NCI-H1417 treated with DMSO at 0.1 percent for 48 hours (cell line): ENCODE measurements at places on chromosomes 11 and 22.

- DNase-seq: no peak
Observed at GRCh38 chr11:102799681-102800340, 1.9 kb upstream of the MMP1 start.

GRCh38 chr11:10990637-10991193, 132.9 kb upstream of the ZBED5 start:
- DNase-seq: no peak

GRCh38 chr22:18109410-18110193, 1.0 kb upstream of the TUBA8 start:
- DNase-seq: no peak

- DNase-seq: no peak
Observed at GRCh38 chr22:37178350-37179125, 9.5 kb downstream of the C1QTNF6 start.

DNA sequence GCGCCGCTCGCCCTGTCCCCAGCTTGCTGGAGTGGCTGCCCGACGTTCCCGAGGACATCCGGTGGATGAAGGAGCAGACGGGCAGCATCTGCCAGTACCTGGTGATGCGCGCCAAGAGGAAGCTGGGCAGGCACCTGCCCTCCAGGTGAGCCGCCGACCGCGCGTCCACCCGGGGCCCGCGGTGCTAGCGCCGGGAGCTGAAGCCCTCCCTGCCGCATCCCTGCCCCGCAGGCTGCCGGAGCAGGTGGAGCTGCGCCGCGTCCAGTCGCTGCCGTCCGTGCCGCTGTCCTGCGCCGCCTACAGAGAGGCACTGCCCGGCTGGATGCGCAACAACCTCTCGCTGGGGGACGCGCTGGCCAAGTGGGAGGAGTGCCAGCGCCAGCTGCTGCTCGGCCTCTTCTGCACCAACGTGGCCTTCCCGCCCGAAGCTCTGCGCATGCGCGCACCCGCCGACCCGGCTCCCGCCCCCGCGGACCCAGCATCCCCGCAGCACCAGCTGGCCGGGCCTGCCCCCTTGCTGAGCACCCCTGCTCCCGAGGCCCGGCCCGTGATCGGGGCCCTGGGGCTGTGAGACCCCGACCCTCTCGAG, 3.3 kb upstream of the CRACR2B start:
- DNase-seq: no peak

DNA sequence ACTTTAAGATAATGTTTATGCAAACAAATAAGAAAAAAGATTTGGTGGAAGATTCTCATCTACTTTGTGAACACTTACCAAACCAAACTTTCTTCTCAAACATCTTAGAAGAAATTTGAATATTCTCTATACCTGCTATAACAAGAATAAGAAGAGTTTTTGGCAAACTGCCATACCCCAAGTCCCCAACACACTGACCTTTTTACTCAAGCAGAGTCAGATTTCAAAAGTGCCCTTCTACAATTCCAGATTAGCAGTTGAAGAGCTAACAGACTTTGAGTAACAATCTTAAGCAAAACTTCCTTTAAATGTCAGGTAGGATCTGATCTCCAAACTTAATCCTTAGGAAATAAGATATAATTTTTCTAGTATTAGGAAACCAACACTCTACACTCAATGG, 33.9 kb downstream of the TSG101 start:
- no peak for DNase-seq

DNA sequence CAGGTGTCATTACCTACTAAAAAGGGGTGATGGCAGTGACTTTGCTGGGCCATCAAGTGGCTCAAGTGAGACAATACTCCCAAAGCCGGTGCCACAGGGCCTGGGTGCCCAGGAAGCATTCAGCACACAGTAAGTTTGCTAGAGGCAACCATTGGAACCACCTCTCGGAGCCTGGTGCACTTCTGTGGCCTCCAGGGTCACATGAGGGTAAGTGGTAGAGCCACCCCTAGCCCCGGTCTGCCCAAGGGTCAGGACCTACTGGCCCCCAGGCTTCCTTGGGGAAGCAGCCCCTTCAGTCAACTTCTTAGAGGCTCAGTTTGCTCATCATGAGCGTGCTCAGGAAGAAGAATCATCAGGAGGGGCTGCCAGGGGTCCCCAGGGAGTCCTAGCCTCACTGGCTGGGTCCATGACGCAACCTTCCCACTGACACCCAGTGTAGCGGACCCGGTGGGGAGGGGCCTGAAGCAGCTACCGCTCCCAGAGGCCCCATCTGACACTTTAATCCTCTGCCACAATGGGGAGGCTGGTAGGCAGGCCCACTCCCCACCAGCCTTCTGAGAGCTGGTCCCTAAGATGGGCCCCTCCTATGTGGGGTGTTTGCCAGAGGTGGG, 17.5 kb upstream of the RASL10A start:
- DNase-seq: no peak

DNA sequence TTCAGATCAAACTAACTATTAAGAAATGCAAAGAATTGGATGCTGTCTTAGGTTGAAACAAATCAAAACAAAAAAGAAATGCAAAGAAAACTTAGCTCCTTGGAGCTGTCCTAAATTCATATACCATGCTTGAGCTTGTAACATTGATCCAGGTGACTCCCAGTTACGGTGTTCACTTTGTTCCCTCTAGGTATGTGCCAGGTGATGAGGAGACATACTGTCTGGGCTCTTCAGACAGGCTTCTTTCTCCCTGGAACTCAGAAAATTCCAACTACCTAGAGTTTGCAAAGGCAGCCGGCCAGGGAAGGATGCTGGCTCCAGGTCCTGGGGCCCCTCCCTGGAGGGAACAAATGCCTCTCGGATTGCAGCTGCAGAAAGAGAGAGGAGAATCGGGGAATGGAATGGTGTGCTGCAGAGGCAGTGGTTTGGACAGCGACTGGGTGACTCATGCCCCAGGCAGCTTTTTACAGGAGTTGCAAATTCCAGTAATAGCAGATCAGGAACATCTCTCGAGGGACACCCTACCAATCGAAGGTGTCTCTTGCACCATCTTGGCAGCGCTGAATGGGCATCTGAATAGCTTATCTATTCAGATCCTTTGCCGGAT, 12.3 kb upstream of the ASPHD2 start:
- DNase-seq: no peak

- no peak for DNase-seq
Observed at GRCh38 chr22:37053310-37054055, 1.9 kb downstream of the KCTD17 start.

GRCh38 chr22:46019351-46019750, 42.4 kb upstream of the WNT7B start:
- DNase-seq: no peak

GRCh38 chr22:49672014-49672516, 155.6 kb downstream of the BRD1 start:
- DNase-seq: no peak

- DNase-seq: no peak
Observed at GRCh38 chr22:38124236-38124974, 13.9 kb upstream of the BAIAP2L2 start.

DNA sequence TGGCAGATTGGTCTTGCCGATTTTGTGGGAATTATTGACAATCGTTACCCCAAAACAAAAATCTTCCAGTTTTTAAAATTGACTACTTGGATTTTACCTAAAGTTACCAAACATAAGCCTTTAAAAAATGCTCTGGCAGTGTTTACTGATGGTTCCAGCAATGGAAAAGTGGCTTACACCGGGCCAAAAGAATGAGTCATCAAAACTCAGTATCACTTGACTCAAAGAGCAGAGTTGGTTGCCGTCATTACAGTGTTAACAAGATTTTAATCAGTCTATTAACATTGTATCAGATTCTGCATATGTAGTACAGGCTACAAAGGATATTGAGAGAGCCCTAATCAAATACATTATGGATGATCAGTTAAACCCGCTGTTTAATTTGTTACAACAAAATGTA, 37.2 kb downstream of the IGLL1 start:
- no peak for DNase-seq

DNA sequence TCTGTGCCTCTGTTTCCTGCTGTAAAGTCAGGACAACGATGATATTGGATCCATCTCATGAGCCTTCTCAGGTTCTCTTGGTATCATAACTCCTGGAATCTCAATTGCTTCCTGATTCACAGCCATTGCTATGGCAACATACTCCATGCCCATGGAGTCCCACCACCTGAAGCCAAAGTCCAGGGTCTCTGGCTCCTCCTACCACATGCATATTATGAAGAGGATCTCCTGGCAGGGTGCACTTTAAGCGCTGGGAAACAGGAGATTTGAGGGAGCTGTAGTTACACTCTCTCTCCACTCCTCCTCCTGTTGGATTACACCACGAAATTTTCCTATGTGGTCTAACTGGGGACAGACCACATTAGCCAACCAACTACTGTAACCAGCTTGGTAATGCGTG, 130.9 kb upstream of the SEZ6L start:
- no peak for DNase-seq

- no peak for DNase-seq
Observed at GRCh38 chr22:24401931-24402367, 25.4 kb upstream of the ADORA2A start.

DNA sequence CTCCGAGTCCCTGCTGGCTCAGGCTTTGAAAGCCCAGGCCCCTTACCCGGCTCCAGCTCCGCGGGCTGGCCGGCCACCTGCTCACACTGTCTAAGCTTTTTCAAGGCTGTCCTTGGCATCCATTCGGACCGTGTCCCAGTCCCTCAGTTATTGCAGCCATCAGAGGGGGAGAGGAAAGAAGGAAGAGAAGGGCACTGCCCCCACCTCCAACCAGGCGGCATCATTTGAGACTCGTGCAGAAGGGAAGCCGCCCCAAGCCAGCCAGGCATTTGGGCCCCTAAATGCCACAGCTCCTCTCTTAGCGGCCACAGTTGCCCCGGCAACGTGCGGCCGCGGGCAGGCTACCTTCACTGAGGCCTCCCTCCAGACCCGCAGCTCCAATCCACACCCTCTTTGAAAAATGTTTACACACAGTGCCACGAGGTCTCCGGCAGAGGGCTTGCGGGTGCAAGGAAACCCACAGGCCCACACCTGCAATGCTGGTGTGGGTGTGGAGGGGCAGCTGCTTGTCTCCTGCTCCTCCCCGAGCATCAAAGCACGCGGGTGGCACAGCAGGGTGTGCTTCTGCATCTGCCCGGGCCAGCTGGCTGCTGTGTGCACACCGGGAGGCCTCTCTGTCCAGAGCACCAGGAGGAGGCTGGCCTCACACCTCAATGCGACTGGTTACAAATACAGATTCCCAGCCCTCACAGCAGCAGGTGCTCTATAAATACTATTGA, 124.4 kb downstream of the CTTN start:
- peak; percentile 80 for DNase-seq

DNA sequence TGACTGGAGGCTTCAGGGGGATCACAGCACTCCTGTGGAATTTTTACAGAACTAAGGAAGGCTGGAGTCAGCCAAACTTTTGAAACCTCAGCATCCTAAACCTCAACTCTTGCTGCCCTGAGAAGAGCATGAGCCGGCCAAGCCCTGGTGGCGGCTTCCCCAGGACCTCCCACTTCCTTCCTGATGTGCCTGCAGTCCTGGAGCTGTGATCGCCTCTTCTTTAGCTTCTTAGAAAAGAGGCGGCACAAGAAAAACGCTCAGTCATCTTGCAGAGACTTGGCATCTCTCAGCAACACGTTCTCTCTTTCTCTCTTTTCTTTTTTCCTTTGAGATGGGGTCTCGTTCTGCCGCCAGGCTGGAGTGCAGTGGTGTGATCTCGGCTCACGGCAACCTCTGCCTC, 40.4 kb upstream of the AMPD3 start:
- no peak for DNase-seq

- no peak for DNase-seq
Observed at GRCh38 chr11:108568195-108568858, 25.2 kb downstream of the EXPH5 start.

DNA sequence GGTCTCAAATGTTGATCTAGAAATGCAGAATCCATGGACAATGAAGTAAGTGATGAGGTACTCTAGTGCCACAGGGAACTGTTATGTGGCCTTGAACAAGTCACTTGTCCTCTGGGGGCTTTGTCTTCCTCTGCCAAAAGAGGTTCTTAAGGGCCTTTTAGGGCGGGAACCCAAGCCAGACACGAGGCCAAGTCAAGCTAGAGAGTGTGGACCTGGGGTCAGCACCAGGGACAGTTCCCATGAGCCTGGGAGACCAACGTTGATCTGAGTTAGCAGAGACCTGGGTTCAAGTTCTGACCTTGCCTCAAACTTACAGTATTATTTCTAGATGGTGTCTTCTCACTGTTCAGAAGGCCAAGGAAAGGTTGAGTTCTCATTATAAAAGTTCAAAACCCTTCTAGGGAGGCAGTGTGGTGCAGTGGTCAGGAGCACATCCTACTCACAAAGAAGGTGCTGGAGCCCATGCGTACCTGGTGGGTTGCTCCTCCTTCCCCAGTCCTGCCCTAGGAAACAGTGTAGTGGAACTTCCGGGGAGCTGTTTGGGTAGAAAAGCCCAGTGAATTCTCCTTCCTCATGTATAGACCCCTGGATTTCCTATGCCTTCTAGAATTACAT, 121.5 kb downstream of the CHST1 start:
- no peak for DNase-seq

DNA sequence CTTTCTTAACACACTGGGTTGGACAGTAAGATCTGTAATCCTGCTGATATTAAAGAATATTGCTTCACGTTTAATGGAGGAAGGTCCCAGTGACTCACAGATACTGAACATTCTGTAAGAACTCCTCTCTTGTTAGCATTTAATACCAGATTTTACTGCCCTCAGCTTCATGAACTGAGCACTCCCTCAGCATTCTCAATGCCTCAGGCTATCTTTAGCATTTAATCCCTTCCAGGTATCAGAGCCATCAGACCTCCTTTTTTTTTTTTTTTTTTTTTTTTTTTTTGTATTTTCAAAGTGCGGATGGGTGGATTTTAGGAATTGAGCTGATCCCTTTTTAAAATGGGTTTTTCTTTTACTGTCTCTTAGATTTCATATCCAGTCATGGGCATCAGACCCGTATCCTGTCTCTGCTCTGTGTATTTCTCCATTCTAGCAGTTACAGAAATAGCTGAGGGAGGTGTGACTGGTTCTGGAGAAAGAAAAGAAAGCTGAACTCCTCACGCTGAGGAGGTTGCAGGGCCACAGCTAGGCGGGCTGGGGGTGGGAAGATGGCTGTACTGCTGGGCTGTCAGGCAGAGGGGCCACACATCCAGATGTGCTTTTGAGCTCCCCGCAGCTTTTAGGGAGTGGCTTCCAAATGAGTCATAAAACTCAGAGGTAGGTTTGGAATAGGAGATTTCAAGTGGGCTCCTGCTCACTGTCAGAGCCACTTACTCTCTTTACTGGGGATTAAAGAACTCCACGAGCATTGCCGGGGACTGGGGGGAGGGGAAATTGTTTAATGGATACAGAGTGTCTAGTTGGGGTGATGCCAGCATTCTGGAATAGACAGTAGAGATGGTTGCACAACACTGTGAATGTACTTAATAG, 97.0 kb downstream of the SYT9 start:
- DNase-seq: no peak

DNA sequence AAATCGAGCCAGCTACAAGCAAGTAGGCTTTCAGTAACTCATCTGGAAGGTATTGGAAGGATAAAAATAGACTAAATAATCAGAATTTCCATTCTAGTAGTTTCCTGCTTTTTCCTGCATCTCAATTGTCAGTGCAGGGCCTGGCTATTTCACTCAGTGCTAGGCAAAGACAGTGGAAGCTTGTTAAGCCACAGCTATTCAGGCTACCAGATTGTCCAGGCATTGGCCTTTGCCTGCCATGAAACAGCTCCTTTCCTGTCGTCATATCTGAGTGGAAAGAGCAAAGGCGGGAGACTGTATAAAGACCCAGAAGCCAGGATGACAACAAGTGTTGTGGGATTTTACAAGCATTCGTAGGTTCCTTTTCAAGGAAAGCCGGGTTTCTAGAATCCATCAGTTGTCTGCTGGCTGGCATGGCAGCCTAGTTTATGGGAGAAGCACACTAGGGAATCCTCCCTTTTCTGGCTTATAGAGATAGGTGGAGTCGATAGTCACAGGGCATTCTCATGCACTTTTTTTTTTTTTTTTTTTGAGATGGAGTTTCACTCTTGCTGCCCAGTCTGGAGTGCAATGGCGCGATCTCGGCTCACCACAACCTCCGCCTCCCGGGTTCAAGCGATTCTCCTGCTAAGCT, 2.0 kb upstream of the TNRC6B start:
- DNase-seq: no peak
